ENCODE measurements at places on chromosomes 3 and 15. TPM values are rescaled to one million over a fixed set of nuclear protein-coding genes. Genes with fewer than 3 reads are reported as not detected.

The PCSK6 gene
- total RNA-seq = 16.3 TPM

The C3orf20 gene
- 0.31 TPM for total RNA-seq

The MAN2C1 gene
- total RNA-seq = 162 TPM

The MOBP gene
- 0.63 TPM for total RNA-seq

The CCR3 gene
- not detected for total RNA-seq

The UBE3A gene
- 245 TPM for total RNA-seq

The HYAL1 gene
- 2.8 TPM for total RNA-seq

The FEZF2 gene
- 19.1 TPM for total RNA-seq

The ITGA11 gene
- 0.94 TPM for total RNA-seq

The KPNA1 gene
- total RNA-seq = 58.5 TPM

The AMIGO3 gene
- total RNA-seq = 1.3 TPM

The GRK7 gene
- 0.31 TPM for total RNA-seq

The MPI gene
- 52.3 TPM for total RNA-seq

The PLA2G4D gene
- total RNA-seq = not detected

The LIPH gene
- total RNA-seq = not detected

The BOC gene
- total RNA-seq = 33.8 TPM

The RETNLB gene
- not detected for total RNA-seq

All from parietal lobe (tissue), 2 donors.